ENCODE measurements at places on chromosomes 5 and 9.

DNA sequence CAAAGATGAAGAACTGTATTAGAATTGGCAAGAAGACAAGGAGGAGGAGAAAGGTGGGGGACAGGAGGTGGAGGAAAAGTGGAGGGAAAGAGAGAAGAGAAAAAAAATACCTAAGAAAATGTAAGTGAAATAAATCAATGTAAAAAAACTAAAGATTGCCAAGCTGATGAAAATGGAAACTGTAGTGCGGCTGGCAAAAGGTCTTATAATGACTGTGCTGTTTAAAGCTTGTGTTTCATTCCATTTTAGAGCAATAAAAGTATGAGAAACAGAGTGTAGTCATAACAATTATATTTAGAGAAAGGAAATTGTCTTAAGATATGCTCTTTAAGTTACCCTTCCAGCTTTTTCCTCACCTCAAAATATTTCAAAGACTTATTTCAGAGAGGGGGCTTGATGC is 670.5 kb upstream of the SEMA6A start:
- DNase-seq, result no peak

DNA sequence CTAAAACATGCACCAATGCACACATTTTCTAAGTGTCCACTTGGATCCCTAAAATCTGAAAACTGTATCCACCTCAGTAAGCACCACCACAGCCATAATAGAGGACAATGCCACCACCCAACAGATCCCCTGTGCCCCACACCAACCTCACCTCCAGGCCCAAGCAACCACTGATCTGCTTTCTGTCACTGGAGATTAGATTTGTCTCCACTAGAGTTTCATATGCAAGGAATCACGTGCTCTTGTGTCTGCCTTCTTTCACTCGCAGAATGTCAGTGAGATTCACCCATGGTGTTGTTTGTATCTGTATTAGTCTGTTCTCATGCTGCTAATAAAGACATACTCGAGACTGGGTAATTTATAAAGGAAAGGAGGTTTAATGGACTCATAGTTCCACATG is 216.1 kb upstream of the WWC1 start:
- no peak for DNase-seq

GRCh38 chr9:123651273-123651672 is 278.7 kb downstream of the DENND1A start:
- DNase-seq, result no peak

DNA sequence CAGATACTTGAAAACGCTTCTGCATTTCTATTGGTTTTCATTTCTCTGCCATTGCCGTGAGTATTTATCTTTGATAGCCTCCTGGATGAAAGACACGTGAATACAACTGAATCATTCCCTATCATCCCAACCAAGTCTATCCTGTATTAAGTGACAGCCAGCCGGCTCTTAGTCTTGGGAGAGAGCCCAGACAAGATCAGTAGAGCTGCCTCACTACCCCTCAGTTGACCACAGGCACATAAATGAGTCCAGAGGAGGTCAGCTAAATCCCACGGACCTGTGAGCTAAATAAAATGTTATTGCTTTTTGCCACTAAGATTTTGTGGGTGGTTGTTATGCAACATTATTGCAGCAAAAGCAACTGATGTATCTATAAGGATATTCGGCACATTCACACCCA is 639.0 kb upstream of the ACO1 start:
- DNase-seq, result no peak

DNA sequence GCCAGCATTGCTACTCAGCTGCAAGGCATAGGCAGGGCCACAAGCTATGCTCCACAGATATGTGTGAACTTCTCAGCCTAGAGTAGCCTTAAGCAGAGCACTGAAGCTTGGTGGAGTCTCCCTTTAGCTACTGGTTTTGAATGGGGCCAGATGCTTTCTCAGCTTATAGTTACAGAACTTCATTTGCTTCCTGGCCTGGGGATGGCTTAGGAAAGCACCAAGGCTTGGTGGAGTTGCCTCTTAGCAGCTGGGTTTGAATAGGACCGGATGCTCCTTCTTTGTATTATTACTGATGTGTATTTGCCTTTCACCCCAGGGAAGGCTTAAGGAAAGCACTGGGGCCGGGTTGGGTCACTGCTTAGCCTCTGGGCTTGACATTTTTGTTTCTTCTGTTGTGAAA is 497.8 kb upstream of the SEMA6A start:
- DNase-seq, result no peak

DNA sequence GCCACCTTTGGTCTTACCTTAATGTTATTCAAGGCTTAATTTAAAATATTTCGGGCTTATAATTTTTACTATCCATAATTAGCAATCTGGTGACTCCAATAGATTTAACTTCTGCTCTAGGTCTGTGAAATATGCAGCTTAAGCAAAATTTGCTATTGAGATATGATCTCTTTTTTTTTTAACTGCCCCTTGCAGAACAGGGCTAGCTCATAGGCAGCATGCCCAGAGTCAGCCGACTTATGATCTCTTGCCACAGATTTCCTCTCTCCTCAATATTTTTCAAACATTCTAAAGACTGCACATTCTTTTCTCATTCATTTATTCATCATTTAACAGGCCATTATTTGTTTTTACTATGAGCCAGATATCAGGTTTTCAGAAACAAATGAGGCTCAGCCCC is 4.5 kb downstream of the TTC23L start:
- DNase-seq, result no peak

DNA sequence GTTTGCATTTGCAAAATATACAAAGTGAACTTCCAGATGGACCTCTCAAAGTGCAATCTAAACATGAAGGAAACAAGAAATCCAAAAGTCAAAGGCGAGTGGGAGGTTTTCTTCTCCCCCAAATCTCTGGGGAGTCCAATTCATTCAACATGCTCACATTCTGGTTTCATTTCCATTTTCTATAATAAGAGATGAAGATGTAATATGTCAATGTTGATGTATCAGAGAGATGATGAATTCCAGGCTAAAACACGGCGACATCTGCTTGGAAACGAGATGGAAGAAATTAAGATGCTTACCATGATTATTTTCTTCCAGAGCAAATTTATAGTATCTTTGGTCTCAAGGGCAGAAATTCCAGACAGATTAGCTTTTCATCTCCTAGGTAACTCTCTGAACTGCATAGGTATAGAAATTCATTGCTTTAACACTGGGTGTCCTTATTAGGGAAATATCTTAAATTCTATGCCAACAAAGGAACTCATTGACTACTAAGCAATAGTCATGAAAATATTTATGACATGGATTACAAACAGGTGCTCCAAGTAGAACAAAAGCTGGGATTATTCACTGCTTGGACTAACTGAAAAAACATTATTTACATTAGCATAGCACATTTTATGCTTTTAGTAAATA is 287.9 kb downstream of the SEC61B start:
- DNase-seq, result no peak

- DNase-seq, result no peak
Measured at GRCh38 chr9:99066571-99066970, 38.3 kb upstream of the TGFBR1 start.

GRCh38 chr9:114824110-114824509 is 18.3 kb upstream of the TNFSF15 start:
- DNase-seq, result no peak

- DNase-seq, result no peak
Measured at GRCh38 chr9:86665416-86665815, 281.9 kb downstream of the GAS1 start.

- no peak for DNase-seq
Measured at GRCh38 chr9:130994135-130995085, 14.6 kb upstream of the LAMC3 start.

DNA sequence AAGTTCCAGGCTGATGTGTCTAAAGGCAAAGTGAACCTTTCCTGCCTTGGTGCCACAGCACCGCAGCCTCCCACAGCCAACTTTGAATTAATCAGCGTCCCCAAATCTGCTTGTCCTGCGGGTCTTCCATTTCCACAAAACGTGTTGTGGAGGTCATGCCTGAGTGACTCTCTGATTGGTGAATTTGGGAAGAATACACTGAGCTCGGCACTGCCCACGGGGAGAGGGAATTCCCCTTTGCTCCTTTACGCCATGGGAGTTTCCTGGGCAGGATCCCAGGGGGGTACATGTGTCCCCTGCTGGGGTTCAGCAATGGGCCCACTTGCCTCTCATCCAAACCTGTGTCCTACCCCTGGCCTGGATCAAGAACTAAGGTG is 90.4 kb downstream of the LHX2 start:
- DNase-seq, result no peak

GRCh38 chr5:173247510-173247909 is 12.5 kb upstream of the NKX2-5 start:
- DNase-seq, result no peak

- DNase-seq, result no peak
Measured at GRCh38 chr9:121645853-121646807, 5.3 kb upstream of the DAB2IP start.

DNA sequence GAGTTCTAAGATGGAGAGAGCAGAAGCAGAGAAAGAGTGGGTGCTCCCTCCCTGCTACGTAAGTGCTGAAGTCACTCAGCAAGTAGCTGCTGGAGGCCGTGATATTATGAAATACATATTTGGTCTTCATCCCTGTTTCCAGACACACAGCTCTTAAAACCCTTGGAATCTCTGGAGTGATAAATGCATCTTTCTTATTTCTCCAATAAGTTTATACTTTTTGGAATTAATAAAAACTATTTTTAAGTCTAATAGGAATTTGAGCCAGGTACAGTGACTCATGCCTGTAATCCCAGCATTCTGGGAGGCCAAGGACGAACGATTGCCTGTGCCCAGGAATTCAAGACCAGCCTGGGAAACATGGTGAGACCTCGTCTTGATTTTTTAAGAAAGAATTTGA is 60.6 kb downstream of the AUH start:
- no peak for DNase-seq

DNA sequence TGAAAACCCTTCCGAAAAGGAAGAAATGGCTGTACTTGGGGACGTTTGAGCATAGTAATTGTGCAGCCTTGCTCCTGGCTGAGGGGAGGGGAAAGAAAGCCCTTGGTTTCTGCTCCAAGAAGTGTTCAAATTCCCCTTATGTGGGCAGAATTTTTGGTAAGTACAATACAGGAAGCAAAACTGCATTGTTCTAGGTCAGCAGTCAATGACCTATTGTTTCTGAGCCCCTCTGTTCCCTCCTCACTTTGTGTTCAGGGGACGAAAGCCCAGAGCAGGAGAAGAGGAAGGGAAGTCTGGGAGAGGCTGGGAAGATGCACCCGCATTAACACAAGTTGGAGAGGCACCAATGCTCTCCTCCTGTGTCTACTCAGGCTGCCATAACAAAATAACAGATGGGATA is 11.9 kb downstream of the BASP1 start:
- DNase-seq, result no peak

DNA sequence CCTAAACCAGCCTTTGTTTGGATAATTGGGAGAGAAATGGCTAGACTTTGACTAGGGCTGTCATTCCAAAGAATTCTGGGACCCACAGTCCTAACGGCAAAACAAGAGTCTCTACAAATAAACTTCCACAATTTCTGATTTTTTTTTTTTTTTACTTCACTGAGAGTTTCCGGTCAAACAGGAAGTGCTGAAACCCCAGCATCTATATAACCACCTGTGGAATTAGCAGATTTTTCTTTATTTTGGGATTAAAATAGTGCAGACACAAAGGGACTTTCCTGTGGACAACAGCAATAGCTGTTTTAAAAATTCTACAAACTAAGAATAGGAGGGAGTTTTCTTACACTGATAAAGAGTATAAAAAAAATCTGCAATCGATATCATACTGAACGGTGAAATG is 157.4 kb downstream of the ARSB start:
- no peak for DNase-seq

GRCh38 chr9:29793970-29794369 is 2220.7 kb upstream of the C9orf72 start:
- no peak for DNase-seq

DNA sequence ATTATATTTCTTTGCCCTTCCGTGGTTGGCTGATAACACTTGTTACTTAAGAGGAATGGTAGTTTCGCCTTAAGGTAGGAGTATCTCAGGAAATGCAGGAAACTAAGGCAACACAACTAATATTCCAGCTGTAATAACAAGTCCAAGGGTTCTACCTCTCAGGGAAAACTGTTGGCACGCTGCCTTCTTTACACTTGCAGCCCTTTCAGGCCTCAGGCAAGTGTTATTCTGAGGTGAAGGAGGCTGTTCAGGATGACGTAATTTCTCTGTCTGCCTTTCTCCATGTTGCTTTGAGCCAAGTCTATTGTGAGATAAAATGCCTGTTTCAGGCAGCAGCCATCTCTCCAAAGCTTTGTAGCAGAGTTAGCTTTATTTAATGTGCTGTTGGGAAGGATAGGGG is 38.0 kb downstream of the VCAN start:
- no peak for DNase-seq

DNA sequence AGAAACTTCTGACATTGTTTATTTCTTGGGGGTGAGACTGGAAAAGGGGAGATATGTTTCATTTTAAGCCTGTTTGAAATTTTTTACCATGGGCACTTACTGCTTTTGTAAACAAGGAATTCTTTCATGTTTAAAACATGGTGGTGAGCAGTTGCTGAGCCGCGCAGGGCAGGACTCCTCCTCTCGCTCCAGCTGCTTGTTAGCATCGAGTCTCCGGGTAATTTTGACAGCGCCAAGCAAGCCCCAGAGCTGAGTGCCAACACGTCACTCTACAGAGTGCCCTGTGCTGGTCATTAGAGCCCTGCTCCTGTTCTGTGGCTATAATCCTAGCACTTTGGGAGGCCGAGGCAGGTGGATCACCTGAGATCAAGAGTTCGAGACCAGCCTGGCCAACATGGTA is 116.5 kb upstream of the MSX2 start:
- DNase-seq, result no peak

DNA sequence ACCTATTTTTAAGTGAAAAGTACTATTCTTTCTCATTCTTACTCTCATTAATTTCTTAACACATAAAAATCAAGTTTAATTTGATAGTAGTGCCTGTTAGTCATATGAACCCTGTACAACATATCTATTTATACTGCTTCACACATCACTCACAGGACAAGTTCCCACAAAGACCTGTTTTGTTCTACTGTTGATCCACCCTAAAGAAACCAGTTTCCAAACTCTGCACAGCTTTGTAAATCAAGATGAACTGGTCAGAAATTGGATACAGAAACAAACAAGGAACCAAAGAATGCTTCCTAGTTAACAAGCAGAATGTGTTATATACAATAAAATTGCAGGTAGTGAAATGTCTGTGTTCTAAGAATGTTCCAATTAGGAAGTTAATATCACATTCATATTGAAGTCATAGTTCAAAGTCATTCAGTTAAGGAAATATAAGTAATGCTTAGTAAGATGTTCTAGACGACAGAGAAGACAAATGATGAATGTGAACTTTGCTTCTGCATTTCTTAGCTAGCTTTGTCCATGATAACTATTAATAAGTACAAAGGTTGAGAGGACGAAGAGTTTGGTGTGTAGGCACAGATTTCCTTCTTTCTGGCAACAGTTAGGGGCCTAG is 33.4 kb downstream of the C9orf85 start:
- DNase-seq, result no peak

GRCh38 chr5:3103262-3103811 is 351.9 kb upstream of the IRX2 start:
- peak; percentile 36 for DNase-seq

- DNase-seq, result no peak
Measured at GRCh38 chr5:60687927-60688720, 11.8 kb downstream of the DEPDC1B start.

All from DMS153 (cell line).